ENCODE measurements at places on chromosomes 12 and 14.
A peak's percentile ranks its signal among the peaks of the same experiment; 100 is the strongest.

DNA sequence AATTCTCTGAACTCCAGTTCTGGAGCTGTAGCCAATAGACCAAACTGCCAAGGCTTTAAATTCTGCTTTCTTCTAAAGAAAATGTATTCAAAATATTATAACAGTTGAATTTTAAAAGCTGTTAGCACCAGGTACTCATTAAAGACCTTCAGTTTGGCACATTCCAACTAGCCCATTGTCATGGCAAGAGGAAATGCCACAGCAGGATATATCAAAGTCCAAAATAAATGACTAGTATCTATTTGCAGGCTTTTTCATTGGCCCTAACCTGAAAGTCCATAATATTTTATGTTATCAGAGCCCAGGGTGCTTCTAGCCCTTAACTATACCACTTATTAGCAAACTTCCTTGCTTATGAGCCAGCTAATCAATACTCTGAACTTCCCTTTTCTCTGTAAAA is 3.1 kb upstream of the RIC8B start:
- DNase-seq, result no peak

DNA sequence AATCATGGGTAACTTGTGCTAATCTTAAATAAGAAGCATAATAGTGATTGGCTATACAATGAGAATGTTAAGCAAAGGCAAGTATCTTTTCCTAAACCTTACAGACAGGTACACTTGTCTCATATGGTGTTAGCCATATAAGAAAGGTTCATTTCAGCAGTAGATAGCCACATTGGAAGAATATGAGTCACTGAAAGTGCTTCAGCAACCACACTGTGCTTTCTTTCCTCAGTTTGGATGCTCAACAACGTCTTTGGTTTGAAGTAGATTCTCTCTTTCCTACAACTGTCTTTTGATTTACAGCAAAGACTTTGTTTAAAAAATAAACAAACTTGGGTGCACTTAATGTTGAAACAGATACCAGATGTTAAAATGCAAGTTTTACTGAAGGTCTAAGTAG is 8.9 kb downstream of the DDHD1 start:
- no peak for DNase-seq

DNA sequence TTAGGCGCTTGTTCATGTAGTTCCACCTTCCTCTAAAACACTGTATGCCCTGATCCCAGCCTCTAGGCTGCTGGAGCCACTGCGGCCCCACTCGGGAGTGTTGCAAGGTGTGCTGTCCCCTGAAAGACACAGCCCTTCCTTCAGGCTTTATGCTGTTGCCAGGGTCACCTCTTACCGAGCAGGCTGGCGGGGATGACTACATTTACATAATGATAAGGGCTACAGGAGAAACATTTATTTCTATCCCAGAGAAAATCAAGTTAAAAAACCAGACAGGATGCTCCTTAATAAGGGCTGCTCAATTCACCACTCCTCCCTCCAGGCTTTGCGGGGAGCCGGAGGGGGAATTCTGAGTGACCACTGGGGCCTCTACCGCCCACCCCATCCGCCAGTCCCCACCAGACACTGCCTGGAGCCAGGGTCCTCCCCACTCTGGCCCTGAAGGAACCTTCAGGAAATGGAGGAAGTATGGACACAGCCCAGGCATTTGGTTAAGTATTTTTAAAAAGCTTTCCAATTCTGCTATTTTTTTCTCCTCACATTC is 200.6 kb downstream of the TTC7B start:
- no peak for DNase-seq

DNA sequence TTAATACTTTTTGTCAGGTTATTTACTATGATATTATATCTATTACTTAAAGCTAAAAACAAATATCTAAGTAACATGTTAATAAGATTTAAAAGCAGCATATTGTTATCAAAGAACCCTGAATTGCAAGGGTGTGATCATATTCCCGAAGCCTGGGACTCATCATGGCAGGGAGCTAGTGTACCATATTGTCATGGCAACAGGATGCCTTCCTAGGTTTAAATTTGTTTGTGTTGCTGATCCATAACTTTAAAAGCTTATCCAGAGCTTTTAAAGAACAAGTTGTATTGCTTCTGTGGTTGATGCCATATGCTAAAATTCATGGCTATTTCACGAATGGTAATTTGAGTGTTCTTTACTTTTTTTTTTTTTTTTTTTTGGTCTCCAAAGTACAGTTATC is 500.5 kb downstream of the NAV3 start:
- DNase-seq, result no peak

GRCh38 chr12:52063981-52064649 is 5.7 kb upstream of the ATG101 start:
- DNase-seq, result no peak

- no peak for DNase-seq
Observed at GRCh38 chr14:101480747-101481530, 80.4 kb upstream of the DIO3 start.

- no peak for DNase-seq
Observed at GRCh38 chr14:104938960-104939359, 14.3 kb downstream of the PLD4 start.

- DNase-seq, result no peak
Observed at GRCh38 chr12:6345319-6346091, 3.6 kb upstream of the TNFRSF1A start.

DNA sequence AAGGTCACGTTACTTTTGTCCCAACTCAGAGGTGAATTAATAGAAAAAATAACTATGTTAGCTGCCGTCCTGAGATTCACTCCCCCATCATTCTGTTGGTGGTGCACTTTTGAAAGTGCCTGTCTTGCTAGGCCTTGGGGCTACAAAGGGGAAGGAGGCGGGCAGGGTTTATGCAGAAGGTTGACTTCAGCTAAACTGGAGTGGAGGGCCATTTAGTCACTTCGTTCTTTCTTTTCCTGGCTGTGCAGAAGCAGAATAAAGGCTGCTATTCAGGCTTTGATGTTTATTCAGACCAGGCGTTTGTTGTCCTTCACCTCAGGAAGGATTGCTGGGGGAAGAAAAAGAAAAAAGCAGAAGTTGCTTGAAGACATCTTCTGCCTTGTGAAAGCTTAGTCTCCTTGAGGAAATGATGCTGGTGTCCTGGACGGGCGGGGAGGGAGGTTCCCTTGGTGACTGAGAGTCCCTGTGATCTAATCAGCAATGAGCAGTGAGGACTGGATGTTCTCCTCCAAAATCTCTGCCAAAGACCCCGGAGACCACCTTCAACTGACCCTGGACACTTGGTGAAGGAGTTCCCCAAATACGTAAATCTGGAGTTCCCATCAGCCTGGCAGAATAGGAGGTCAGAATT is 4.0 kb downstream of the GLT1D1 start:
- DNase-seq, result peak; percentile 15

DNA sequence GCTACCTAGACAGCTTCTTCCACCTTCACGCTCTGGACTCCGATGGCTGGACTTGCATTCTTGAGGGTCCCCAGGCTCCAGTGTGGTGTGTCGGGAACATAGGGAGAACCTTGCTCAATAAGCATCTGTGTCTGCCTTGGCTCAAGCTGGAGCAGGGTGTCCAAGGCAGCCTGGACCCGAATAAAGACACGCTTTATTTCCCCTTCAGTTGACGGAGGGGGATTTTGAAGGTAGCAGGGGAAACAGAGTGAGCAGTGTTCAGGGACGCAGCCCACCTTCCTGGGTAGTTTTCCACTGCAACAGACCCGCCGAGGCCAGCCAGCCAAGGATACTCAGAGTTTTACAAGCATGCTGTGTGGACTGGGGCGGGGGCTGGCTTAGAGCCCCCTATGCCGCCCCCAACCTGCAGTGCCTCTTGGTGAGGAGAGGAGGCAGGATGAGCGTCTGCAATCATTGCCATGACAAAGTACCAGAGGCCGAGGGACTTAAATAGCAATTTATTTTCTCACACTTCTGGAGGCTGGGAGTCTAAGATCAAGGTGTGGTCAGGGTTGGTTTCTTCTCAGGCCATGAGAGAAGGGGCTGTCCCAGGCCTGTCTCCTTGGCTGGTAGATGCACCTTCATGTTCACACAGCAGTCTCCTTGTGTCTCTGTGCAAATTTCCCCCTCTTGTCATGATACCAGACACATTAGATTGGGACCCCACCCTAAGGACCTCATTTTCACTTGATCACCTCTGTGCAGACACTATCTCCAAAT is 201.2 kb downstream of the CHST11 start:
- no peak for DNase-seq

DNA sequence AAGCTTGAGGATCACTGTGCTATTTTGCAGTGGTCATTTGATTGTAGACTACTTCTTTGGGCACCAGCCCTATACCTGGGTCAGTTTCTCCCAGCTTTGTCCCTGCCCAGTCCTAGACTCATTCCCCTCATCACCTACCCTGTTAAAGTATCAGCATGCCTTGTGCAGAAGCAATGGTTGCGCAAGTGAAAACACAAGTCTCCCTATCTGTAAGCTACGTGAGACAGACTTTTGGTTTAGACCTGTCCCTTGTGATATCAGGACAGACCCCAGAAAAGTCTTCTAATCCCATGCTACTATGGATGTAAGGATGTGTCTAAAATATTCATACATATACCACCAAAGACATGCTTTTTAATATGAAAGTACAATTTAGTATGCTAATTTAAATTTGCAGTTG is 88.8 kb upstream of the ATP2B1 start:
- DNase-seq, result no peak

DNA sequence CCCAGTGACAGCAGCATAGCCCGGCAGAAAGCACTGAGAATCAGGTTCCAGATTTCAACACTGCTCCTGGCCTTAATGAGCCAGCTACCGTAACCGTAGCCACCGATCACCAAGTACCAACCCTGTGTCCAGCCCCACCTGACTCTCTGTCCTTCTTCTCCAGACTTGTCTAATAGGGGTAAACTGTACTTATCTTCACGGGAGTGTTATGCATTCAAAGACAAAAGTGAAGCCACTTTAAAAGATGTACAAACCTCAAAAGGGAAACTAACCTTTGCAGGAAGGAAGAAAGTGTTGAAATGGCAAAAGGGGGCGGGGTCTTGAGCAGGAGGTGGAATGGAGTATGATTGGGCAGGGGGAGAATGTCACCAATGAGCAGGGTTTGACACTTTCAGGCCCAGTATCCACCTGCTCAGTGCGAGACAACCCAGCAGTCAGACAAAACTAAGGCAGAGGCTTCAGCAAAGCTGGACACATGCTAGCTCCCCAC is 226.1 kb downstream of the CHST11 start:
- no peak for DNase-seq

GRCh38 chr14:90533591-90534021 is 136.8 kb downstream of the CALM1 start:
- no peak for DNase-seq

- no peak for DNase-seq
Observed at GRCh38 chr12:38664661-38665269, 240.6 kb downstream of the CPNE8 start.

GRCh38 chr14:92494512-92494911 is 19.1 kb upstream of the RIN3 start:
- no peak for DNase-seq

GRCh38 chr12:53336181-53336681 is at the start of gene SP7:
Gene SP7, minus strand, starts transcription at chr12:53336354. Its CDS starts 708 bp downstream, at chr12:53335646.
- no peak for DNase-seq

GRCh38 chr14:24051789-24052655 is at the start of gene CARMIL3:
Gene CARMIL3, plus strand, starts transcription at chr14:24052009. Its CDS starts 145 bp downstream, at chr14:24052154.
- no peak for DNase-seq

GRCh38 chr14:59846595-59846994 is 24.0 kb downstream of the RTN1 start:
- DNase-seq, result no peak

DNA sequence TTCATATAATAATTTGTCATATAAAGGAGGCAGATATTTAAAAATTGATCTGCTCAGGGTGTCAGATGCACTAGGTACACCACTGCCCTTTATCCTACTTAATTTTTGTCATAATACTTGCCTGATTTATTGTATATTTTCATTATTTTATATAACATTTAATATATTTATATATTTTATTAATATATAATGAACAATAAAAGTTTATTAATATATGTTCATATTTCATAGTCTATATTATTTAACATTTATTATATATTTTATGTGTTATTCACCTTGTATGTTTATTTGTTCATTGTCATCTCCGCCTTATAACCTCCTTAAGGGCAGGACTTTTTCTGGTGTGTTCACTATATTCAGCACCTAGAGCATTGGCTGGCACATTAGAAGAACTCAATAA is 232.4 kb upstream of the AMIGO2 start:
- no peak for DNase-seq

DNA sequence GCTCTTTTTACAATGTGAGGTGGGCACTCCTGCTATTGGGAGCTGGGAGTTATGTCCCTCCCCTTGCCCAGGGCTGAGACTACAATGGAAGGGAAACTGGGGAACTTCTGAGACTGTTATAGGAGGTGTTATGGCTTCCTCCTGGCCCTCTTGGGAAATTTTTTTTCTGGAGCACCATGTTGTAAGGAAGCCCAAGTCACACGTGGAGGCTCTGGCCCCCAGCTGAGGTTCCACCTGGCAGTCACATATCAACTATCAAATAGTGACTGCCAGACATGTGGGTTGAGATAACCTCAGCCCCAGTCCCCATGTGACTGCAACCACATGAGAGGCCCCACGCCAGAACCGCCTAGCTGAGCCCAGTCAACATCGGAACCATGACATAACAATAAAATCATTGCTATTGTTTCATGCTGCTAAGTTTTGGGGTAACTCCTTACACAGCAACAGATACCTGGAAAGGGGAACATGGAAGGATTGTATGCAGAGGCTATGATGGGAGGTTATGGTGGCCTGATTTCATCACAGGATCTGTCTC is 99.4 kb upstream of the NCOR2 start:
- no peak for DNase-seq

GRCh38 chr12:122048151-122048550 is 26.5 kb downstream of the BCL7A start:
- DNase-seq, result no peak

GRCh38 chr12:56571121-56571520 is 49.5 kb downstream of the RBMS2 start:
- no peak for DNase-seq

DNA sequence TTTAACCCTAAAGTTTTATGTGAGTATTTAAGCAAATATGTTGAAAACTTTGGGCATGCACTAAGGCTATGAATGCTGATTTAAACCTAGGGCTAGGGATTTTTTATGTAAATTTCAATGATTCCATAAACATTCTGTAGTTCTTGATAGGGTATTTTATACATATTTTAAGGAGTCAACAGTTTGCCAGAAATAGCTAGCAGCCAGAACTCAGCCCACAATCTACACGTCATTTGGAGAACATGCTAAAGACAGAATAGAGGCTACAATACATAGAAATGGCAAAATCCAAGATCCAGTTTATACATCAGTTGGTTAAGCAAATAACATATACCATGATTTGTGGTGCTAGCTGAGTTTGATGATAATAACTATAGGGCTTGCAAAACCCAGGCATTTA is 184.7 kb downstream of the TMEM117 start:
- DNase-seq, result no peak

DNA sequence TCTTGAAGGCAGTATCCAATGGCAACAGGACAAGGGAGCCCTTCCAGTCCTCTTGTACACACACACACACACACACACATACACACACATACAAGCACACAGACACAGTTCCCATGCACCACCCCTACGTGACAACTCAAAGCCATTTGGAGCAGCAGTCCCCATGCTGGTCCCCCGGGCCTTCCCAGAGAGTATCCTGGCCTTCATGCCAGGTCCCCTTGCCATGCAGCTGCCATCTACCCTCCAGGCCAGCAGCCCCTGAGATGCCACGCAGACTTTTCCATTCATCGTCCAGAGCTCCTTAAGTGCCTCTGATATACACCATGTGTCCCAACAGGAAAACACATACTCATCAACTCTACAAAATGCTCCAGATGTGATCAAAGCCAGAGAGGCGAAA is 159.5 kb downstream of the ANO2 start:
- no peak for DNase-seq

All from SIG-M5 (cell line).